ENCODE measurements at places on chromosomes 2 and 18.

GRCh38 chr2:110783196-110783873, 51.0 kb downstream of the ACOXL start:
- DNase-seq: no peak
- peaks cover 5% of the 10 kb centered on the region for H3K27me3 ChIP-seq
- H3K36me3 ChIP-seq: no peaks in the 10 kb centered on the region
- no peak overlapping the region for H3K4me3 ChIP-seq
- H3K27ac ChIP-seq: no peak overlapping the region

GRCh38 chr2:146908776-146909175, 936.1 kb upstream of the ACVR2A start:
- H3K4me3 ChIP-seq: no peak overlapping the region
- no peak for DNase-seq
- no peak overlapping the region for H3K27ac ChIP-seq
- no peaks in the 10 kb centered on the region for H3K27me3 ChIP-seq
- no peaks in the 10 kb centered on the region for H3K36me3 ChIP-seq
- H3K4me1 ChIP-seq: no peaks in the 10 kb centered on the region

DNA sequence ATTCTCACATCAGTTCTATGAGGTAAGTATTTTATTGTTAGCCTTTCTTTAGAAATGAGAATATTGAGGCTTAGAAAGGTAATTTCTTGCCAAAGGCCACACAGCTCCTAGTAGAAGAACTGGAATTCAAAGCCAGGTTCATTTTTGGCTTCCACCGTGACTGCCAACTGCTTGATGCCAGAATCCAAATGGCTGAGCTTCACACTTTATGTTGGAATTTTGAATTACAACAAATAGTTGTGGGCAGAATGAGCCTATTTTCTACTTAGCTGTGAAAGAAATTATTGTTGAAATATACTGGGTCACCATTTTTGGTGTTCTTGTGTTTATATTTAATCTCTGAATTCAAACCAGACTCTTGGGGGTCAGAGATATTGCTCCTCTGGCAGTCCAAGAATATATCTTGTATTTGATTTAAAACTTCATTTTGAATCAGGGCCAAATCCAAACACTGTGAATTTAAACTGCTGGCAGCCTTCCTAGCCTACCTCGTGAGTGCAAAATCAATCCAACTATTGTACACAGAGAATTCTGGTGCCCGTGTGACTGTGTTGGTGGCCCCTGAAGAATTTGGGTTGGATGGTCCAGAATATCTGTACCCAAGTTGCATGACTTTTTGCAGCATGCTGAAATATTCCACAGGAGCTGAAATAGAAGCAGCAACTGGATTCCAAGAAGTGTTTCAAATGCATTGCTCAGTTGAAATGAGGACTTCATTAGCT, 35.6 kb upstream of the LPIN1 start:
- no peaks in the 10 kb centered on the region for H3K36me3 ChIP-seq
- no peak overlapping the region for H3K27ac ChIP-seq
- no peak overlapping the region for H3K4me3 ChIP-seq

- no peak for DNase-seq
- H3K36me3 ChIP-seq: no peaks in the 10 kb centered on the region
- no peak overlapping the region for H3K4me3 ChIP-seq
Observed at GRCh38 chr2:47312491-47312850, 90.5 kb upstream of the MSH2 start.

- DNase-seq: no peak
- no peak overlapping the region for H3K27ac ChIP-seq
- no peaks in the 10 kb centered on the region for H3K36me3 ChIP-seq
- H3K4me3 ChIP-seq: no peak overlapping the region
Observed at GRCh38 chr2:169315357-169315756, 47.0 kb downstream of the LRP2 start.

- DNase-seq: no peak
- no peak overlapping the region for H3K27ac ChIP-seq
- no peaks in the 10 kb centered on the region for H3K4me1 ChIP-seq
- peaks cover 57% of the 10 kb centered on the region for H3K27me3 ChIP-seq
- no peaks in the 10 kb centered on the region for H3K36me3 ChIP-seq
Observed at GRCh38 chr18:50113726-50114125, 81.2 kb downstream of the MYO5B start.

DNA sequence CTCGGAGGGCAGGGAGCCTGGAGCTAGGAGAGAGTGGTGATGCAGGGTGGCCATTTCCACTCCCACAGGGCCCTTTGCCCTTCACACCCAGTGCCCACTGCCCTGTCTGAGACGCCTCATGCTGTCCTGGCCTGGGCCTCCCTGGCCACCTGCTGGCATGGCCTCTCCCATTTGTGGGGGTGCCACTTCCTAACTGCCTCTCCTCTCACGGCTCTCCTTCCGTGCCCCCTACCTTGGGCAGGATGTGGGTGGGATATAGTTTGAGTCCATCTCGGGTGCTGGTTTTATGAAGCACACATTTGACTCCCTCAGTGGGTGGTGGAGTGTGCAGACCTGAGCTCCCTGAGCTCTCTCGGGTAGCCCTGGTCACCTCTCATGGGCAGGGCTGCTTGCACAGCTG, 46.0 kb downstream of the DGKD start:
- H3K4me1 ChIP-seq: peaks cover 6% of the 10 kb centered on the region
- no peaks in the 10 kb centered on the region for H3K27me3 ChIP-seq
- peaks cover 3% of the 10 kb centered on the region for H3K36me3 ChIP-seq

DNA sequence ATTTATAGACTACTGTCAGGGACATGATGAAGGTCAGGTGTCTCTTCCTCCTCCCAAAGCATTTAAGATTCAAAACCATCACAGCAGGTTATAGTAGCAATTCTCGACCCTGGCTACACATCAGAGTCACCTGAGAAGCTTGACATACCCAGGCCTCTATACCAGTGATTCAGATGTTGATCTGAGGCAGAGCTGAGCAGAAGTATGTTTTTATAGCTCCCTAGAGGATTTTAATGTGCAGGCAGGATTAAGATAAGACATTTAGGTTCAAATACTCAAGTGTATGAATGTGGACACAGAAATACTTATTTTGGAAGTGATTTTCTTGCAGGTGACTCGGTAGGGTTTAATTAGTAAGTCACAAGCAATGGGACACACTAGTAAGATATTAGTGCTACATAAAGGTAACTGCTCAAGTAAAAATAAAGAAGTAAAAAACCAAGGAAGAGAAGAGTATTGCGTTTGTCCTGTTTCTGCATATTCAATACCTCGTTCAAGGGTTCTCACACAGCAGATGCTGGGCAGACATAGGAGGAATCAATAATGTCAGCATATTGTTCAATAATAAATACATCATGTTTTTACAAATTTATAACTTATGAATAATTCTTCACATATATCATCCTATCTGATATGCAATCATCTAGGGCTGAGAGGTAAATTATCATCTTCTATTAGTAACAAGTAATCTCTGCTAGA, 7.0 kb downstream of the GCFC2 start:
- H3K4me1 ChIP-seq: peaks cover 18% of the 10 kb centered on the region
- no peak for DNase-seq
- no peak overlapping the region for H3K4me3 ChIP-seq
- peaks cover 71% of the 10 kb centered on the region for H3K36me3 ChIP-seq
- H3K27me3 ChIP-seq: no peaks in the 10 kb centered on the region
